DMS79 (cell line): ENCODE measurements at places on chromosomes 4 and X.

GRCh38 chr4:156962528-156962974 lies 9.0 kb downstream of the PDGFC start:
- DNase-seq: no peak

GRCh38 chr4:2102045-2102883 lies 43.1 kb downstream of the NAT8L start:
- no peak for DNase-seq

DNA sequence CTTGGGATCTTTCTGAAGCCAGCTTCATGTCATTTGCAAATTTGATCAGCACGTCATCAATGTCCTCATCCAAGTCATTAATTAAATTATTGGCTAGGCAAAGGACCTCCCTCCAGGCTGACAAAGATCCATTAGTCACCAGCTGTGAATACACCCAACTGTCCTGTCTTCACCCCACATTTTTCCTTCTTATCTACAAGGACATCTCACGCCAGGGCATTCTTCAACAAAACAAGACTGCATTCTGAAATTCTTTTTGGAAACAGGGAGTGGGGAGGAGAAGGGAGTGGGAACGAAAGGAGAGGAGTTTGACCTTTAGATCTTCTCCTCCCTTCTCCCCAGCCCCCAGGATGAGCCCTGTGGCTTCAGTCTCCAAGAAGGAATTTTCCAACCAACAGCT lies 32.7 kb downstream of the NLGN3 start:
- DNase-seq: no peak

- DNase-seq: no peak
Observed at GRCh38 chr4:138611721-138612120, 369.6 kb upstream of the SLC7A11 start.

DNA sequence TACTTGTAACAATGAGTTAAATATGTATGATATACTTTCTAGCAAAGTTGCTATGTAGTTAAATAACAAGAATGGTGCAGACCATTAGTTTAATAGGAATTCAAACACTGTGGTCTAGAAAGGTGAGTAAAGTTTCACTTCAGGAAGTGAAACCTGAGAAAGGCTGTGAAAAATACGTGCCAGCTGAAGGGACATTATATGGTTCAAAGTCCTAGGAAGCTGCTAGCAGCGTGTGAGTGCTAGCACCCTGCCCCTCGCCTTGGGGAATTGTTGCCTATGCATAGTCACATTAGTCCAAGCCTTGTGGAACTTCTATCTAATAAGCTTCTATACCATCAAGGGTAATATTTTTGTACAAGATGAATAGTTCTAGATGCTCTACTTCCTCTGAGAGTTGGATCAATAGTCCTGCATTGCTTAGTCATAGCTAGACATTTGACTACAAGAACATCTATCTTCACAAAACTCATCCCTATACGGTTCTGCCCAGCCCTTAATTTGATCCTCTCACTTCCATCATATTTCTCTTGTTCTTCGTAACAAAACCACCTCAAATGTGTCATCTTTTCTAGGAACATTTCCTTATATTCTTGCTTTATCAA lies 45.8 kb upstream of the ARSJ start:
- DNase-seq: no peak

GRCh38 chrX:14013054-14013453 lies 16.6 kb downstream of the GEMIN8 start:
- DNase-seq: no peak

DNA sequence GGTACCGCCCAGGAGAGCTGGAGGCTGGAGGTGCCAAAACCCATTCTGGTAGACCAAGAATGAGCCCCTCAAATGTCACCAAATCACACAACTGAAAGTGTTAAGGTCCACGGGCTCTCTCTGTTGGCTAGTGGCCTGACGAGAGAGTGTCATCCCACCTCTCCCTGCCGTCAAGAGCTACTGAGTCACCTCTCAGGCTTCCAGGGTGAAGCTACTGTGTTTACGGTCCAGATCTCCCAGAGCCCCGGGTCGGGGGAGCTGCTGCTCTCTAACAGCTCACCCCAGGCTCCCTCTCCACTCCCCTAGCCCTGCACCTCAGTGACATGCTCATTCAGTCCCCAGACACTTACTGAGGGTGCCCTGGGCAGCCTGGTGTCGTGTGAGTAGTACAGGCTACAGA lies 59.2 kb downstream of the ADGRG2 start:
- no peak for DNase-seq

DNA sequence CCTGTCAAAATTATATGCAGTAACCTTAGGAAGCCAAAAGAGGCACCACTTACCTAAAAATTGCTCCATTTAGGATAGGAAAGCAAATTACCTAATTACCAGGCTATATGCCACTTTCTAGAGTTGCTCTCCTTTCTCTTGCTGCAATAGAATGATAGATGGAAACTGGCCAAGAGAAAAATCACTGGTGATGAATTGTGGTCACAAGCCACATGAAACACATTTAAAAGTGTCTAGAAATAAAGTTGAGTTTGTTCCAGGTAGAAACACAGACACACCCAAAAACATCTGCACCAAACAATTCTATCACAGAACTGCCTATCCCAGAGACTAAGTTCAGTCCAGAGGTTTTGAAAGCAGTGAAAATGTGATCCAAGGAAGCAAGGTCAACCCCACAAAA lies 337.7 kb downstream of the PCDH19 start:
- DNase-seq: no peak

GRCh38 chr4:148094149-148094548 lies 348.1 kb downstream of the NR3C2 start:
- DNase-seq: no peak

GRCh38 chrX:74343343-74344279 lies 39.6 kb downstream of the ZCCHC13 start:
- peak; percentile 63 for DNase-seq

DNA sequence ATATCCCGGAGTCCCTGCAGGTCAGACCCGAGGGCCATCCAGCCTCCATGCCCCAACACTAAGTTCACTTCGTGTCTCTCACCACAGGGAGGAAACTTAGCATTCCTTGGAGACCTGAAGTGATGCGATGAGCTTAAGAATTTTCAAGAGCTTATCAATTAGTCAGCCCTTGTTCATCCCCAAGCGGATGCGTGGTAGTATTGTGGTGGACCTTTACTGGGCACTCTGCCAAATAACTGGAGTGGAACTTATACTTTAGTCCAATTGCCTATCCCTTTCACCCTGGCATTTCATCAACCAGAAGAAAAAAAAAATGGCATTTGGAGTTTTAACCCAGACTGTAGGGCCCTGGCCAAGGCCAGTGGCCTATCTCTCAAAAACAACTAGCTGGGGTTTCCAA lies 137.1 kb downstream of the RELL1 start:
- DNase-seq: no peak

- DNase-seq: no peak
Observed at GRCh38 chrX:41518127-41518840, 71.1 kb downstream of the NYX start.

DNA sequence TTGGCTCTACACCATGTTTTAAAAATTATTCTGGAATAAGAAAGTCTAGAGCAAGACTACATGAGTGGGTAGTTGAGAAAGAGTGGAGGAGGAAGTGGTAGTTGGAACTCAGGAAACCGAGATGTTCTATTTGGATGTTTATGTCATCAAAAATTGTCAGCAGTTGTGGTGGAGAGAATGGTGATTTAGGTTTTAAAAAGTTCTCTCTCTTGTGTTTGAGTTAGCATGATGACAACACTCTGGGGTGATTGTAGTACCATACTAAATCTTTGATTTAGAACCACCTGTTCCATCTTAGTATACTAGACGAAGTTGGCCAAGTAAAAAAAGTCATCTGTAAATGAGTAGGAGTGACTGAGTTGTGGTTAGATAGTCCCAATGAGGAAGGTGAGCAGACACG lies 40.7 kb downstream of the KLHL2 start:
- DNase-seq: no peak

- DNase-seq: no peak
Observed at GRCh38 chr4:121740796-121741409, 24.1 kb downstream of the SMIM43 start.

GRCh38 chr4:148330161-148330560 lies 112.1 kb downstream of the NR3C2 start:
- DNase-seq: no peak

DNA sequence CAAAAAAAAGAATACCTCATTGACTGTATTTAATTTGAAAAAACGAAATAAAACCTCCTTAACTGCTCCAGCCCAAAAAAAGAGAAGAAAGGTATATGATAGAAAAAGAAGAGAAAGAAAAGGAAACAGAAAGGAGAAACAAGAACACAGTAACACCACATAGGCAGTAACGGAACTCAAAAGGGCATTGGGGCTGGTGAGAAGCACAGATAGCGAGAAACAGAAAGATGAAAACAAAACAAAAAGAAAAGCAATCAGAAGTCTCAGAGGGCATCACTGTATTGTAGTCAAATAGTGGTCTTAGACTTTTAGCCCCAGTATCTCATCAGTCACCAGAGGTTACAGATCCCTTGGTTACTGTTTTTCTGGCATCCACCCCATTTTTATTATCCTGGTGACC lies 88.6 kb downstream of the NFKB1 start:
- DNase-seq: no peak

GRCh38 chrX:18582910-18583493 lies 88.9 kb downstream of the RS1 start:
- no peak for DNase-seq

- no peak for DNase-seq
Observed at GRCh38 chrX:49089553-49089952, 9.9 kb upstream of the WDR45 start.

DNA sequence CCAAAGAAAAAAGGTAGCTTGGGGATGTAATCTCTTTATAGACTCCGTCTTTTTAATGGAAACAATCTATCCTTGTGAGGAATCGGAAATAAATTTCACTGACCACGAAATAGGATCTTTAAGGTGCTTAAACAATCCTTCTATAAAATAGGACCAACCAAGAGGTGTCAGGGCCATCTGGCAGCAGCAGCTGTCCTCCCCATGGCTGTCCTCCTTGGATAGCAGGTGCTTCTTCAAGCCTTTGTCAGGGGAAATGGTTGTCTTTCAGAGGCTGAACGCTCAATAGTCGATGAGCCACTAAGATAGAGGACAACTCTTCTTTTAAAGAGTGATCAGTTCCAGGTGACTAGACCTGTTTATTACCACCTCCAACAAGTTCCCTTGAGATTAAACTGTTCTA lies 231.0 kb downstream of the ADGRL3 start:
- DNase-seq: no peak

GRCh38 chrX:149248073-149248625 lies 257.0 kb downstream of the IDS start:
- DNase-seq: no peak

DNA sequence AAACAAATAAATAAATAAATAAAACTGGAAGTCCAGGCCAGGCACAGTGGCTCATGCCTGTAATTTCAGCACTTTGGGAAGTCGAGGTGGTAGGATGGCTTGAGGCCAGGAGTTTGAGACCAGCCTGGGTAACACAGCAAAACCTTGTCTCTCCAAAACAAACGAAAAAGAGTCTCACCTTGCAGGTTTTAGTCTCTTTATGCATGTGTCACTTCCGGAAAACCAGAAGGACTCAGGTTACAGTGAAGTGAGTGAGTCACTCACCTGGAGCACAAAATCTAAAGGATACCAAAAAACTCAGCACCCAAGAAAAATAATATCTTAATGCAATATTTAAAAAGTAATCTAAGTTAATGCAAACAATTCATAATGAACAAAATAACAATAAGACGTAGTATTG lies 20.1 kb upstream of the SLC34A2 start:
- DNase-seq: no peak

GRCh38 chr4:187294861-187295260 lies 571.2 kb upstream of the FAT1 start:
- no peak for DNase-seq

- no peak for DNase-seq
Observed at GRCh38 chrX:16445166-16445752, 204.7 kb upstream of the S100G start.

- DNase-seq: no peak
Observed at GRCh38 chrX:21932292-21933002, 8.1 kb upstream of the SMS start.

DNA sequence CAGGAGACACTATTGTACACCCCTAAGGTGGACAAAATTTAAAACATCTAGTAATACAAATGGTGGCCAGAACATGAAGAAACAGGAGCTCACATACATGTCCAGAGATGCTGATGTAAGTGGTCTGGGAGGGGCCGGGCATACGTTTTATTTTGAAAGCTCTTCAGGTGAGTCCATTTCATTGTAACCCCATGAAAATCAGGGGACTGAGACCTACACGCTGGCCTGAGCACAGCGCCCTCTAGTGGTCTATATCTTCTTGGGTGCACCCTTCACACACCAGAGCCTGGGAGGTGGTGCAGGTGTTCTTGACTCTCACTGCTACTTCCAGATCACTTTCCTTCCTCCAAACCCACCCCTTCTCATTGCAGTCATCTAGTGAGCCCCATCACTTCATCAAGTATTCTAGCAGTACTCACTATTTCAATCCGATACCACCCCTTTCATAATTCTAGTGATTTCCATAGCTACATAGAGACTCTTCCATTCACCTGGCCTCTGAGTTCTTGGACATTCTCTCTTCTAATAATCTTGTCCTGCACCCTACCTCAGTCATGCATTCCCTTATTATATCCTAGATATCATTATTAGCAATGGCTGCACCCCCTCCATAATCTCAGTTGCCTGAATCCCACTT lies 4.3 kb upstream of the TLR6 start:
- no peak for DNase-seq

GRCh38 chrX:44010626-44011025 lies 37.4 kb upstream of the NDP start:
- DNase-seq: no peak

GRCh38 chrX:124263743-124264142 lies 68.7 kb upstream of the TEX13D start:
- no peak for DNase-seq

- DNase-seq: no peak
Observed at GRCh38 chrX:13082206-13083065, 38.0 kb upstream of the FAM9C start.

- no peak for DNase-seq
Observed at GRCh38 chrX:101219864-101220346, 319 bp downstream of the DRP2 start.
